ENCODE measurements at places on chromosomes 12 and 14.

DNA sequence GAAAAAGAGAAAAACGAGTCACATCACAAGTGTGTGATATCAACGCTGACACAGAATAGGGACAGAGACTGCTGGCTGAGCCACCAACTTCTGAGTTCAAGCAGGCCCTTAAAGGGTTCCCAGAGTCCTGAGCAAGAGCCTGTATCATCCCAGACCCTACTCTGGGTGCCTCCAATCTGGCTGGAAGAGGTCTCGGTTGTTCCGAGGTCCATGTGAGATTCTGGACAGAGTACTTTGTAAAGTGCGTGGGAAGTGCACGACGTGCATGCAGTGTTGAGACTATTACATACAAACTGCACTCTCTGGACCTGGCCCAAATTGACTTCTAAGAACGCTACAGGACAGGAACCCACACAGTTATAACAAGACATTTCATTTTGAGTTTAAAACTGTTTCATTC lies 40.6 kb downstream of the MOK start:
- no peak for DNase-seq

DNA sequence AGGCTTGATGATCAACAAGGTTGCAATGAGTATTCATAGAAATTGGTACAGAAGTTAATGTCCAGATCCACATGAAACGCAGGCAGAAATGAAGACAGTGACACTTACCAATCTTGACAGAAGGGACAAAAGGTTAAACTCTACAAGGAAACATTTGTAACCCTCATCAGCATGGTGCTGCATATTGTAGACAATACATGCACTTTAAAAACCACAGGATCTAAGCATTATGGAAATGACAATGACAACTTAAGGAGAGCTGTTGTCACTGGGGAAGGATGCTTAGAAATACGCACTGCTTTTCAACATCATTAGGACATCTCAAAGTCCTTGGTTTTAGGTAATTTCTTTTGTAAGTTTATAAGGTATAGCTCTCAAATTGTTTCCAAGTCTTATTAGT lies 130.6 kb downstream of the ATP23 start:
- DNase-seq = no peak

GRCh38 chr12:24069532-24070395 lies 120.3 kb upstream of the SOX5 start:
- DNase-seq = peak; percentile 10

DNA sequence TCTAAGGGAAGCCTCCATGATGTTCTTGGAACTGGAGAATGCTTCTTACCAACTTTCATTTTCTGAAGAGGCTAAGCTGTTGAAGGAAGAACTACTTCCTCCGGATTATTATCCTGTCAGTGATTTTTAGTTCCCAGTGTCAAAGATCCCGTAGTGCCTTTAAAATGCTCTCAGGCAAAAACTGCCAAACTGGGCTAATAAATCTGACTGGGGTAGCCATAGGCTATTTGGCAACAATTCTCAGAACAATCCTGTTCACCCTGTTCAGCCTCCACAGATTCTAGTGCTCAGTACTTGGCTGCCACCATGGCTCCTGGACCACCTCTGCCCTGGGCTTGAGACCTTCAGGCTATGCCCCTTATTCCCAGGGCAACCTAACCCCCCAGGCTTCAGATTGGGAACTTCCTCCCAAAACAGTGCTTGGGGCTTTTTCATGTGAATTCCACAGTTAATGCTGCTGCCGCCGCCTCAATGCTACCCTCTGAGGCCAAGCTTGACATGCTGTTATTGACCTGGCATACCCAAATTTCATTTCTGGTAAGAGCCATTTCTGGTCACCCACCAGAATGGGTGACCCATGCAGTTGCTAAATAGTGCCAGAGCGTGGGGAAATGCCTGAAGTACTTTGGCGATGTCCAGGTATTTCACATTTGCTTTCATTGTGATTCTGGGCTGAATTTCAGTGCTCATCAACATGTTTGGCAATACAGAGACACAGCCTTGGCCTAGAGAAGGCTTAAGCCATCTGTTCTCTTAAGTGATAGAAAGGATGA lies 110.0 kb upstream of the ARHGAP5 start:
- DNase-seq = no peak

- no peak for DNase-seq
These were observed 45.5 kb upstream of the FAR2 start for GRCh38 chr12:29103539-29103974.

DNA sequence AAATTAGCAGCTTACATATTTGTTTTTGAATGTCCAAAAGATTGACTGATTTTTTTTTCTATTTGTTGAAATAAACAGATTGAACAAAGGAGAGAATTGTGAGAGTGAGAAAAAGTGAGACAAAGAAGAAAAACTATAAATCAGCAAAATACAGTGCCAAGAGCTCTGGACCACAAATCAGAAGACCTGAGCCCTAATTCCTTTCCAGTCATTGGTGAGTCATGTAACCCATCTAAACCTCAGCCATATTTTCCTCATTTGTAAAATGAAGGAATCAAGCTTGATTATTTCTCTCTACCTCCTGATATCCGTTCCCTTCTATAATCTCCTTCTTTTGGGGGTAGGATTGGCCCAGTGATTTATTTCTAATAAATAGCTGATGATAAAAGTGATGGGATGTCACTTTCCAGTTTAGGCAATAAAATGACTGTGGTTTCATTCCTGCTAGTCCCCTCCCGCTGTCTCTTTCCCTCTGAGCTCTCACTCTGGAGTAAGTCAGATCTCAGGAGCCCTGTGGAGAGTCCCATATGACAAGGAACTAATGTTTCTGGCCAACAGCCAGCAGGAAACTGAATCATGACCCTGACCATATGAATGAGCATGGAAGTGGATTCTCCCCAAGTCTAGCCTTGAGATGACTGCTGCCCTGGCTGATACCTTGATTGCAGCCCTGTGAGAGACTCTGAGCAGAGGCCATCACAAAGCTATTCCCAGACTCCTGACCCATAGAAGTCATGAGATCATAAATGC lies 218.9 kb downstream of the ACSS3 start:
- DNase-seq = no peak

GRCh38 chr12:115716551-115716950 lies 560.9 kb downstream of the MED13L start:
- no peak for DNase-seq

GRCh38 chr12:102417055-102417454 lies 63.3 kb downstream of the IGF1 start:
- no peak for DNase-seq

- no peak for DNase-seq
These were observed 873 bp upstream of the GSC start for GRCh38 chr14:94770815-94771157.

- no peak for DNase-seq
These were observed 13.7 kb downstream of the ATXN7L3B start for GRCh38 chr12:74551291-74551690.

DNA sequence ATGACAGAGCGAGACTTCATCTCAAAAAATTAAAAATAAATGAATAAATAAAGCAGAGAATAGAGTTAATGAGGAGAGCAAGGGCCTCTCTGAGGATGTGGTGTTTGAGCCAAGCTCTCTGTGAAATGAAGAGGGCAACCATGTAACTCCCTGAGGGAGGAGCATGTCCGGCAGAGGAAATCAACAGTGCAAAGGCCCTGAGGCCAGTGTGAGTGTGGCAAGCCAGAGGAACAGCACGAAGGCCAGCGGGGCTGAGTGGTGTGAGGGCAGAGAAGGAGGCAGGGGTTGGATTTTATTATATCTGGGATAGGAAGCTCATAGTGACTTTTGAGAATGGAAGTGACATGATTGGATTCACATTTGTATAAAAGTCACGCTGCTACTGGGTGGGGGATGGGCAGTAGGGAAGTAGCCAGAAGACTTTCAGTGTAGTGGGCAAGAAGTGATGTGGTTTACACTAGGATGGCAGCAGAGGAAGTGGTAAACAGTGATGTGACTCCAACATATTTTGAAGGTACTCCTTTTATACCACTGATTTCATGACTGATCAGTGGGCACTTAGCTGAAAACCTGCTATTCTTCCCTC lies 10.3 kb upstream of the LRP1-AS start:
- no peak for DNase-seq

DNA sequence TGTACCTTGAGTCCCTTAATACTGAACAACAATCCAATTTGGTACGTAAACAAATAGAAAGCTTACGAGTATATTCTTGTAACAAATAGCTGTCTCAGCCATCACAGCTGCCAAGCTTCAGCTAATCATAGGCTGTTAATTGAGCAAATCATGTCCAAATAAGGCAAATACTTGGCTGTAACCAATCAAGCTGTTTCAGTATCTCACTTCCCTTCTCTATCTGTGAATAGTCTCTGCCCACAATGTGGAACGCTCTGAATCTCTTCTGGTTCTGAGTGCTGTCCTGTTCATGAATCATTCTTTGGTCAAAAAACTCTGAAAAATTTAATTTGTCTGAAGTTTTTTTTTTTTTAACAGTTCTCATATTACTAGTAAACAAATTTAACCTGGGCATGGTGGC lies 5.8 kb upstream of the NEMF start:
- no peak for DNase-seq

DNA sequence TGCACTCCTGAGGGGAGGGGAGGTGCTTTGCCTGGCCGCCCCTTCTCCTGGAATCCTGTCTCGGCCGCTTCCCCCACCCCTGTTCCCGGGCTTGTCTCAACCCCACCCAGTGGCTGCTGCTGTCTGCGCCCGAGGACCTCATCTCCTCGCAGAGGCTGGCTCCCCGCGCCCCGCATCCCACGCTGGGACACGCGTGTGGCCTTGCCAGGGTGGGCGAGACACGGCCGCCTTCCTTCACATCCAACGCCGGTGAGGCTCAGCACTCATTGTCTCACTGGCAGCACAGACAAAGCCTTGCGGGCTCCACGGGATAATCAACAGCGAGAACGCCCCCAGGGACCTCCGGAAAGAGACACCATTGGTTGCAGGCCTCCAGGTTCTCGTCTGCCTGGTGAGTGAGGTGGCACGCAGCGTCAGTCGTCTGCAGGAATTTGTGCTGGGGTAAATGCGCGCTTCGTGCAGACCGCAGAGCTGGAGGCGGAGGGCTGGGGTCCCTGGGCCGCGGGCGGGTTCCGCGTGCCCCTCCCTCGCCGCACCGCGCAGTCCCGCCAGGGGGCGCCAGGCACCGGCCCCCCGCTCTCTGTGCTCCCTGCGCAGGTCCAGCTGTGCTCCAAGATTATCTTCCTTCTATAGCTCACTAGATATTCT lies 26.8 kb downstream of the CCDC177 start:
- DNase-seq = peak; percentile 82

DNA sequence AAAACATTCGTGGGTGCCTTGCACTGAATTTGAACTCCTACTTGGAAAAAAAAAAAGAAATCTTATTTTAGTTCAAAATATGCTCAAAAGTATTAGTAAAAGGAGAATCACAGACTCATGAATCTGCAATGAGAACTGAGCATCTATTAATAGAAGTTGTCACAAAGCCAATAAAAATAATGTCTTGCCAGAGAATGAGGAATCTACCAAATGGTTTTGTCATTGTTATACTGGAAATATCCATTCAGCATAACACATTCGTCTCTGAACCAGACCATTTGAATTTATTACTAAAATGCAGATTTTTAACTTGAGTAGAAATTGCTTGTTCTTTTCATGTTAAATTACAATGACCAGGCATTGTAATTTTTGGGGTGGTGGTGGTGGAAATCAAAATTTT lies 11.6 kb upstream of the PTPRB start:
- DNase-seq = no peak

DNA sequence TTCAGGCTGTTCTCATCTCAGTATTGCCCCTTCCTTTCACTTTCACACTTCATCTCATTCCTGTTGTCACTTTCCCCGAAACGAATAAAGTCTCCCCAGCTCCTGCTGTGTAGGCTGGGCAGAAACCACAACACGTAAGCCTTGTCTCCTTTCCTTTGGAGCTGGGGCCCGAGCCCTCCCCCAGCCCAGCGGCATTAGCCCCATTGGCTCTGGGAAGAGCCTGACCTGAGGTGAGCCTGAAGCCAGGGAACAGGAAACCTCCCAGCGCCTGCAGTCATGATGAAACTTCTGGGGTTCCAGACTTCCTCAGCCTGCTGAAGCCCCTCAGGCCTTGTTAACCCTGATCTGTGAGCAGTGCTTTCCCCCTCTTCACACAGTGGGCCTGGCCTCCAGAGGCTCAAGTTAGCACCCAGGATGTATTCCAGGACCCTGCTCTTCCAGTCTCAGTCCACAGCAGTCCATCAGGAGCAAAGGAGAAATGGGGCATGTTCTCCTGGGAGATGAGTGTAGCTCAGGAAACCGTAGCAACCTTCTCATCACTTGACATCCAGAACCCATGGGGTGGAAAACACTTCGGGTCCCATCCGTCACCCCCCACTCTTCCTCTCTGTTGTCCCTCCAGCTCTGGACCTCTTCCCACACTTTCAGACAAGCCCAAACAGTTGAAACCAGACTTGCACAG lies 21.8 kb downstream of the VASH1 start:
- no peak for DNase-seq

GRCh38 chr14:76088326-76088725 lies 63.4 kb upstream of the GPATCH2L start:
- no peak for DNase-seq

- no peak for DNase-seq
These were observed 315.3 kb downstream of the ZFP36L1 start for GRCh38 chr14:68477461-68478085.

DNA sequence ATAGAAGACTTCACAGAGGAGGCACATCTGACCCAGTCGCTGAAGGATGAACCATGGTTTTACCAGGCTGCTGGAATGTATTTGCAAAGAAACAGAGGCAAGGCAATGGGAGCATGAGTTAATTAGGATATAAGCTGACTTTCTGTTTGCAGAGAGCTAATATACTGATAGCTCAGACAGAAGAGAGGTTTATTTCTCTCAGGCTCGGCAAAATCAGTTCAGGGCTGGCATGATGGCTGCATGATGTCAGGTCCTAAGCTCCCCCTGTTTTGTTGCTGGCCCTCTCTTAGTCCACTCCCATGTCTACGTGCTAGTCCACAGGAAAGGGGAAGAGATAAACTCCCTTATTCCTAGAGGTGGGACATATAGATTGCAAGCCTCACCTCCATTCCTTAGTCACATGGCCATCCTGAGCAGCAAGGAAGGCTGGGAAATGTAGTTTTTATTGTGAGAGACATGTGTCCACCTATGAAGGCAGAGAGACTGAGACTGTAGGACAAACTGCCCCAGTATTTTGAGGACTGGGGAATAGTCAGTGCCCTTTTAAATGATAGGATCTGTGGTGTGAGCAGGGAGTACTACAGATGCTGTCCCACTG lies 224.5 kb downstream of the VRK1 start:
- DNase-seq = no peak

- DNase-seq = no peak
These were observed 369.3 kb downstream of the NUAK1 start for GRCh38 chr12:105769486-105769885.

GRCh38 chr12:77861317-77861716 lies 30.6 kb downstream of the NAV3 start:
- no peak for DNase-seq

- DNase-seq = no peak
These were observed 357 bp downstream of the HOMEZ start for GRCh38 chr14:23285530-23286019.

GRCh38 chr14:105092171-105093037 lies 27.2 kb upstream of the GPR132 start:
- DNase-seq = peak; percentile 33

GRCh38 chr12:107469011-107469410 lies 216.6 kb upstream of the PWP1 start:
- DNase-seq = no peak

GRCh38 chr12:130468186-130468585 lies 130.5 kb downstream of the PIWIL1 start:
- DNase-seq = no peak
